Immature natural killer cell (primary cell): ENCODE measurements at places on chromosomes 16 and 17.

DNA sequence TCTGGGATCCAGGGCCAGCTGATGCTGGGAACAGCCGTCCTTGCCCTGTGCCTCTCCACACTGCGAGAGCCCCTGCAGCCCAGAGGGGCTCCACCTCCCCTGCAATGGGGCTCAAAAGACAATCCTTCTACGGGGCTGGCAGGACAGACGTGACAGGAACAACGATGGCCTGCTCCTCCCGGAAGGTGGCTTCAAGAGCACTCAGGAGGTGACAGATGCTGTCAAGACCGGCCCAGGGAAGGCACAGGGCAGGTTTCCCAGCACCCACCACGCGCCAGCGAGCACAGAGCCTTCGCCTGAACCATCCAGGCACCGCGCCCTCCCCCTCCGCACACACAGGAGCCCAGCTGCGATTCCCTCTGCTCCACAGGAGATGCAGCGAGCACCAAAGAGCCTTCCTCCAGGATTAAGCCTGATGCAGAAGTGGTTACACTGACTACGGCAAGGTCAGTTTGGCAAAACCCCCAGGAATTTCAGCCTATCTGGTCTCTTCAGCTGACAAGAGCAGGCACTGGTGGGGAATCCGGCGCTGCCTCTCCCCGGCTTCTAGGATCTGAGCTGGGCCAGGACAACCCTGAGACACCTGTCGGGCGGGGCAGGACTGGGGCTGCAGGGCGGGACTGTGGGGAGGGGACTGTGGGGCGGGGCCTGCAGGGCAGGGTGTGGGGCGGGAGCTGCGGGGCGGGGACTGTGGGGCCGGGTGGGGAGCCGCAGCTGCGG, 103.4 kb downstream of the ZNF778 start:
- no peak for DNase-seq

GRCh38 chr16:71796501-71797097, 12.0 kb downstream of the AP1G1 start:
- no peak for DNase-seq

DNA sequence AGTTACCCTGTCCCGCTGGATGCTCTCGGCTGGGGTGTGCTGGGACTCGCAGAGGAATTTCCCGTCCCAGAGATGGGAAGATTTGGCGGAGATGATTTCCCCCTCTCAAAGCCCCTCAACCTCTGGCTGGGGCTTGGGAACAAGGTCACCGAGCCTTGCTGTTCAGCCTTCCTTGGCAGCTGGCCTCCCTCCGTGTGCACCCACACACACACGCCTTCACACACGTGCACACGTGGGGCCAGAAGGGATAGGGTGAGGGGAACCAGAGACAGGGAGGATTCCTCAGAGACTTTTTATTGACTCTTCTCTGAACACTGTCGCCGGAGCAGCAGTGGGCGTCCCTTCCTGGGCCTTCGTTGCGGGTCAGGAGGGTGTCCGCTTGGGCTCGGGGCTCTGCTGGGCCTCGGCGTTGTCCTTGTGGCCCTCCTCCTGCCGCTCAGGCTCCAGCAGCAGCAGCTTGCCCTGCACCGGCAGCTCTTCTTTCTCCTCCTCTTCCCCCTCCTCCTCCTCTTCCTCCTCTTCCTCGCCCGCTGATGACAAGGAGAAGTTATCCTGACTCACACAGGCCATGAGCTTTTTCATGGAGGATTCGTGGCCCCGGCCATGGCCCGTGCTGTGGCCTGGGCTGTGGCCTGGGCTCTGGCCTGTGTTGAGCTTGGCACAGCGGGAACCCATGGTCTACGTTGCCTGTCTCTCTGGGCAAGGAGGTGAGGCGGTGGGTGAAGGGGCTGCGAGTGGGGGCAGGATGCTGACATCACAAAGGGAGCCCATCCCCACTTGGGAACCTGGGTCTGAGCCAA, at the start of gene PRM3:
PRM3 (minus strand) TSS at position 709 of the 800 bp plus-strand sequence; CDS start at position 675, 34 bp downstream.
- no peak for DNase-seq

DNA sequence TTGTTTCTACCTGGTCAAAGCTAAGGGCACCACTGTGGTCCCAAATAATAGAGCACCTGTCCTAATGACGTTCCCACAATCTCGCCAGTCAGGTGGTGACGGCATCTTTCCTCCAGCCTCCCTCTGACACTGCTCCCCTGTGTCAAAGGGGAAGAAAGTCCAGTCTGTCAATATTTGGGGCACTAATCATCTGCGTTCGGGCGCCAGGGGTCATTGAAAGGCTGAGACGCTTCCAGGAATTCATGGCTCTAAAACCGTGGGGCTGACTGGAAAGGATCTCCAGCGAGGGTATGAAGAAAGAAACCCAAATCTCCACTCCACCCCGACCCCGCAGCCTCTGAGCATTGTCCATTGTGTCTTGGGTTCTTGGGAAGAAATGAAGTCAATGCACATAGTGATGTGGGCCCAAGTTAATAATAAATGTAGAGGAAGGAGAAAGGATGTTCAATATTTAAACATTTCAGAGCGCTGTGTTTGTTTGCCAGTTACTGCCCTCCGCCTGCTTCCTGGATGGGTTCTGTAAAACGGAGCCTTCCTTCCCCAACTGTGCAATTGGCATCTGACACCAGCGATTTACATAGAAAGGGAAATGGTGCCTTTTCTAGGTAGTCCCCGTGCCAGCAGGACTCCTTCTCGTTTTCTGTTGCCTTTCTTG, 103.2 kb downstream of the SOCS1 start:
- DNase-seq, result no peak

DNA sequence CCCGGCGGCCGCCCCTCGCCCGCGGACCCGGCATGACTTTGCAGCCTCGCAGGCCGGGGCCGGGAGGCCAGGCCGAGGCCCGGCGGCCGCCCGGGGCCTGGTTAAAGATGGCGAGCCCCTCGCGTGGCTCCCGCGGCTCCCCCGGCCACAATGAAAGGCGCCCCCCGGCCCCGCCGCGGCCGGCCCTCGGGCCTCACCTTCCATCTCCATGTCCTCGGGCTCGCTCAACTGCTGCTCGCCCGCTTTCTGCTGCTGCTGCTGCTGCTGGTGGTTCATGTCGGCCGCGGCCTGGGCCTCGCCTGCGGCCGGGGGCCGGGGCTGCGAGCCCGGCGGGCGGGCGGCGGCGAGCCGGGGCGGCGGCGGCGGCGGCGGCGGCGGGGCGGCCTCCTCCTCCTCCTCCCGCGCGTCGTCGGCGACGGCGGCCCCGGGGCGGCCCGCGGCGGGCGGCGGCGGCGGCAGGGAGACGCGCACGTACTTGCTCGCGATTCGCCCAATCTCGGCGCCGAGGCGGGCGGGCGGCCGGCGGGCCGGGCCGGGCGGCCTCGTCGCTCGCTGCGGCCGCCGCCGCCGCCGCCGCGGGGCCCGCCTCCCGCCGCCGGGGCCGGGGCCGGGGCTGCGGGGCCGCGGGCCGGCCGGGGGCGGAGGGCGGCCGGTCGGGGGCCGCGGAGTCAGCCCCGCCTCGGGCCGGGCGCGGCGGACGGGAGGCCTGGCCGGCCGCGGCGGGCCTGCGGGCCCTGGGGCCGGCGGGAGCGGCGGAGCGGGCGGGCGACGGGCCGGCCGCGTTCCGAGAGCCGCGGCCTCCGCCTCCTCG, 491 bp downstream of the USP7 start:
- no peak for DNase-seq

- no peak for DNase-seq
These were observed 611 bp downstream of the BANP start for GRCh38 chr16:87951552-87952538.

DNA sequence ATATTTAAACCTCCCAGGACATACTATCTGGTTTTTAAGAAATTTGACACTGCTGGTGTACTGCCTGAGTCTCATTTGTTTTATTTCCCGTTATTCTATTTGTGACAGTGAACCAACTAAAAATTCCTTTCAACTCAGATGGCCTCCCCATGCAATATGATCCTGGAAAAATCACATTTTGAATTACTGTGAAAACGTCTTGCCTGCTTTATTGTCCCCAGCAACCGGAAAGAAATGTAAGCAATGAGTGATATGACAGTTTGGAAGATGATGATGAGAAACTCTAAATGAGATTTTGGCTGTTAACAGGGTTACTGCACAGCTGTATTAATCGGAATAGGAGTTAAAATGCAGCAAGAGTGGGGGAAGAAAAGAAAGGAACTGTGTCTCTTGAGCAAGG, 590.7 kb upstream of the CDH5 start:
- no peak for DNase-seq

DNA sequence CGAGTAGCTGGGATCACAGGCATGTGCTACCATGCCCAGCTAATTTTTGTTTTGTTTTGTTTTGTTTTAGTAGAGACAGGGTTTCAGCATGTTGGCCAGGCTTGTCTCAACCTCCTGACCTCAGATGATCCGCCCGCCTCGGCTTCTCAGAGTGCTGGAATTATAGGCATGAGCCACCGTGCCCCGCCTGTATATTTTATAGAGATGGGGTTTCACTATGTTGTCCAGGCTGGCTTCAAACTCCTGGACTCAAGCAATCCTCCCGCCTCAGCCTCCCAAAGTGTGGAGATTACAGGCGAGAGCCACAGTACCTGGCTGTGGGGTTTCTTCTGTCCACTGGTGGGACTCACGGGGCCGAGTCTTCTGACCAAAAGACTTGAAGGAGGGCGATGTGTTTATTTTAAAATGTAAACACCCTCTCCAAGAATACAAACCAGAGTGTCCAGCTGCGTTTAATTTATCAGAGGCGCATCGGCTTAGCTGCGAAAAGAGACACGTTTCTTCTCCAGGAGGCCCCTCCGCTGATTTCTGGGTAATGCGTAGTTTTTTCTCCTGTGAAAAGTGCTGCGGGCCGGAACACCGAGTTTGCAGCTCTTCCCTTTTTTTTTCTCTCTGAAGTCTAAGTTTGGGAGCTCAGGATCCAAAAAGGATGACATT, 86.9 kb upstream of the CIBAR2 start:
- no peak for DNase-seq

- peak; percentile 27 for DNase-seq
These were observed 7.5 kb downstream of the BTBD17 start for GRCh38 chr17:74354123-74354522.

DNA sequence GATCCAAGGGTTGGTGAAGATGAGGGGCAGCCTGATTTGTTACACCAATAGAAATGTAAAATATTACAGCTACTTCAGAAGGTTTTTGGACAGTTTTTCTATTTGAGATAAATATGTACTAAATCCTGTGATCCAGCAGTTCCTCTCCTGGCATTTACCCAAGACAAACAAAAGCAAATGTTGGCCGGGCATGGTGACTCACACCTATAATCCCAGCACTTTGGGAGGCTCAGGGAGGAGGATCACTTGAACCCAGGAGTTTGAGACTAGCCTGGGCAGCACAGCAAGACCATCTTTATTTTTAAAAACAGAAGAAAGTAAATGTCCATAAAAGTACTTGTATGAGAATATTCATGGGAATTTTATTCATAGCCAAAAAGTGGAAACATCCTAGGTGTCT, 64.8 kb upstream of the MRC2 start:
- no peak for DNase-seq

DNA sequence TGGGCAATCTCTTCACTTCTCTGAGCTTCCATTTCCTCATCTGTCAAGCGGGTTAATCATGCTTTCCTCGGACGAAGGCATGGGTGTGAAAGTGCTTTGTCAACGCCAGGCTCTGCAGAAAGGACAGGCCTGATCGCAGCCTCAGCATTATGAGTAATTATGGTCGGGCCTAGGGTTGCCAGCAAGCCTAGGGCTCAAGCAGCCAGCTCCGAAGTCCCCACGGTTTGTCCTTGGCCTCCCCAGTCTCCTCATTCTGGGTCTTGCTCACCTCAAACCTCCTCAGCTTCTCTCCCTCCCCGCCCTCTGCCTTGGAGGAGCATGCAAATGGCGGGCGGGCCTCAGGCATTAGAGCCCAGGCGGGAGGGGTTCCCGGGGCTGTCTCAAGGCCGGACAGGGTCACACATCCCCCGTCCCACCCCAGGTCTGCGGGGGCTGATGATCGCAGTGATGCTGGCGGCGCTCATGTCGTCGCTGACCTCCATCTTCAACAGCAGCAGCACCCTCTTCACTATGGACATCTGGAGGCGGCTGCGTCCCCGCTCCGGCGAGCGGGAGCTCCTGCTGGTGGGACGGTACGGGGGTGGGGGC, 10.2 kb upstream of the FAM83G start:
- DNase-seq, result no peak

DNA sequence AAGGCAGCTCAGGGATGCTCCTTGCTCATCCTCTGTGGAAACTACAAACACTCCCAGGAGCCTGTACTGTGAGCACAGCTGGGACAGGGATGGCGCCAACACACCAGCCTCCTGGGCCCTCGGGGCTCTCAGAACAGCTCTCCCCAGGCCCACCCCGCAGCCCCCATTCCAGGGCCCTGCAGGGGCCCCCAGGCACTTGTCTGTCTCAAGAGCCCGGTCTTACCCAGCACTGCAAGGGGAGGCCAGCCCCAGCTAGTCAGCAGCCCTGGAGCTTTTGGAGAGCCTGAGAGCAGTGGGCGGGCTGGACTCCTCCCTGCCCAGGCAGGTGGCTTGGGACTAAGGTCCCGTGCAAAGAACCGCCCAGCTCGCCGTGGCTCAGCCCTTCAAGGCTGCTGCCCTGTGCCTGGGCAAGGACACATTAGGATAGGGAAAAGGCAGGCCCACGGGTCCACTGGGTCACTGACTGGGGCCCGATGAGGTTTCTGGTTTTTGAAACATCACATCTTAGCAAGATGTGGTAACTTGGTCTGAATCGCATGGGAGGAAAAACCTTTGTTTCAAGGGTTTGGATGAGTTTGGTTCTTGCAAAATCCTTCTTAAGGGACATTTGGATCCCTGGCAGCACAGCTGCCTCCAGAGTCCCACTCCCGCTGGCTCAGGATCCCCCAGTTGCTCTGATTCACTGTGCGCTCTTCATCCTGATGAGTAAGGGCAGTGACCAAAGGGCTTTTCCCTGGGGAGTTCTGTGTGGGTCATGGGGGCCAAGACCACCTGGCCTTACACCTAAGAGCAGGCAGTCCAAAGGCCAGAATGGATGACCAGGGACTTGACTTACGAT, 2.8 kb downstream of the DNASE1L2 start:
- DNase-seq, result no peak

DNA sequence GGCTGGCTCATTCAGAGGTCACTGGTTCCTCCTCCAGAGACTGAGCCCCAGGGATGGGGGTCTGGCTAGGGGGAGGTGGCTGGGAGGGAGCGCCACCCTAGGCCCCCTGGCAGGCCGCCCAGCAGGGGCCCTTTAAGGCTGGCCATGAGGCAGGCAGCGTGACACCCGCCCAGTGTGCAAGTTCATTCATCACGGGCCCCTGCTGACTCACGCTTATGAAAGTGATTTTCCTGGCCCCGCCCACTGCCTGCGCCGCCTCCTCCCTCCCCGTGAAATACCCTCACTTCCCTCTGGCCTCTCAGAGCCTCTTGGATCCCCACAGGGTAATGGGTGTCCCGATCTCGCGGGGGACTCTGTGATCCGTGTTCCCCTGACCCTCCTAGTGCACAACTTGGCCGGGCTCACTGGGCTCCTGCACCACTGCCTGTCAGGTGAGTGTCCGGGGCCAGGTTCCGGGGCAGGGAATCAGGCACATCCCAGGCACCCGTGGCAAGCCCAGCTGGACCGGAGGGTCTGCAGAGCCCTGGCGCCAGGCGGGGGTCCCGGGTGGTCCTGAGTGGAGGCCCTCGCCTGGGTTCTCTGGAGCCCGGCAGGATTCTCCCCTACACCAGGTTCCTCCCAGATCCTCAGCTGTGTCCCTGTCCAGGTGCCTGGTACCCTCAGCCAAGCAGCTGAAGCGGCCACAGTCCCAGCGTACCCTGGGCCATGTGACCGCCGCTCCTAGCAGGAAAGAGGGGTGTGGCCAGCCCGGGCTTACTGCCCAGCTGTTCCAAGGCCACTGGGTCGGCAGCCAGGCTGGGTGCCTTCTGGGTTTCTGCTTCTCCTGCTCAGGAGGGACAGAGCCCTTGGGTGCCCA, at the start of gene OSGIN1:
OSGIN1 (plus strand) TSS at position 301 of the 856 bp plus-strand sequence. CDS start 4,432 bp downstream, outside the sequence.
- peak; percentile 8 for DNase-seq

- DNase-seq, result no peak
These were observed 21.8 kb upstream of the ITGB3 start for GRCh38 chr17:47231866-47232265.

GRCh38 chr17:76716146-76716838, 5.5 kb upstream of the MXRA7 start:
- DNase-seq, result peak; percentile 91

- DNase-seq, result no peak
These were observed 7.3 kb downstream of the CLUH start for GRCh38 chr17:2704031-2704889.
